ENCODE measurements at places on chromosomes 1 and 21.

DNA sequence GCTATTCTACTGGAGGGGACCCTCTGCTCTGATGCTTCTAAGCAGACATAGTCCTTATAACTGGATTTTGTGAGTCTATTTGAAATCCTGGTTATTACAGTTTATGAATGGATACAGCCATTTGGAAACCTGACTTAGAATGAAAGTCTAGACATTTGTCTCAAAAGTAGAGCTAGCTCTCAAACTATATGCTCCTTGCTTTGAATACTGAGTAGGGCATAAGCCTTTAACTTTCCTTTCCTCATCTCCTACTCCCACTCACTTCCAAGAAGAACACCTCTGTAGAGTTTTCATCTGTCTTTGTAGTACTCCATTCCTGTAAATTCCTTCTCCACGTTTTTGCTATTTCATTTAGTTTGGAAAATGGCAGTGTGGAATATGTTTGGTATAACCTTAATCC is 9.0 kb upstream of the ARID1A start:
- DNase-seq, result no peak

DNA sequence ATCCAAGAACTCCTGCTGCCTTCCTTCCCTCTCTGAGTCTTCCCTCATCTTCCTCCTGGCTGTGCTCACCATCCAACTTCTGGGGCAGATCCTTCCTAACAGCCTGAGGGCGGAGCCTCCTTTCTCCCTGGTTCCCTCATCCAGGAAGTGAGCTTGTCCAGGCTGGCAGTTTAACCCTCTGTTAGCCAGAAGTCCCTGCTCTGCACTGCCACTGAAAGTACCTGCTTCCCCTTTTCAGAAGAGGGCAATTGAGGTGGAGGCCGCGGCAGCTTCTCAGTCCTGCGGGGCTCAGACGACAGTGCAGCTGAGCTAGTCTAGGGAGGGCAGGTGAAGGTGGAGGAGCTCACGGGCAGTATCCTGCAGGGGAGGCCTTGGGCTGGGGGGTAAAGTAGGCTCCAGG is 149.1 kb downstream of the FCRL5 start:
- DNase-seq, result no peak

- DNase-seq, result no peak
Measured at GRCh38 chr1:150548632-150549495, at the start of gene ADAMTSL4. ADAMTSL4 (plus strand) TSS chr1:150549408; CDS start chr1:150552289, 2,881 bp downstream.

GRCh38 chr1:55618199-55618598 is 403.0 kb upstream of the USP24 start:
- no peak for DNase-seq

DNA sequence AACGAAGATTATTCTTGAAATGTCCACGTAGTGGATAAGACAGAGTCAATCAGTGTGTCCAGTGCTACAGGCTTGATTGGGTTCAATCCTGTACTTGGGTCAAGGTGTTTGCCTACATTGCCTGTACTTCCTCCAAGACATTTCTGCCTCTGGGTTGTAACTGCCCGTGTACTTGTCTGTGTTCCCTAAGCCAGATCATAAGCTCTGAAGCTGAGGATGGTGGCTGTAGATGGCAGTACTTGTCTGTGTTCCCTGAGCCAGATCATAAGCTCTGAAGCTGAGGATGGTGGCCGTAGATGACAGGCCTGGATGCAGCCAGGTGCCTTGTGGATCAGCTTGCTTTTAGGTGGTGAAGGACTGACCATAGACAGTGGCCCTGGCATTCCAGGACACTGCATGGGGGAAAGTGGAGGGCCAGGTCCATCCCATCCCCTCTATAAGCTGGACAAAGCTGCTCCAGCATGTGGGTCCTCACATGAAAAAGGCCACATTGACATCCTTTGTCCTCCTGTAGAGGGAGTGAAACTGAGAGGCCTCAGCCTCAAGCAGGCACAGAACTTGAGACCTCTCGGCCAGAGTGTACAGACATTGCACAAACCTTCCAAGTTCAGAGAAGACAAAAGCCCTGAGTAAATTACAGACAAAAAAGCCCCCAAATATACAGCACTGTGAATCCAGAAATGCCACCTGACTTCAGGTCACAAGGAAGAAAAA is 2.0 kb upstream of the SRM start:
- DNase-seq, result no peak

DNA sequence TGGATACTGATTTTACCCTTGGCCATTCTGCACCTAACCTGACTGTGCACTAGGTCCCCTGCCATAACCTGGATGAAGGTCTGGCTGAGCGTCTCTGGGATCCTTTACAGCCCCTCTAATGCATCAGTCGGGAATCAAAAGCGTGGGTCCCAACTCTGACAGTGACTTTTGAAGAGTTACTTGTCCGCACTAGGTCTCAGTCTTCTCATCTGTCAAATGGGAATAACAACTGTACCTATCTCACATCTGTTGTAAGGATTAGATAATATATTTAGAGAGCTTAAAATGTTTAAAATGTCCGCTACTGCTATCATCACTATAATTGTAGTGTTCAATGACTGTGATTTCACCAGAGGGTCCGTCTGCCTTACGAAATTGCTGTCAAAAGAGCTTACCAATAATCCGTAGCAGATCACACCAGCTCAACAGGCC is 746 bp downstream of the TADA1 start:
- DNase-seq, result no peak

- DNase-seq, result no peak
Measured at GRCh38 chr1:152448095-152448494, 34.0 kb upstream of the CRNN start.

DNA sequence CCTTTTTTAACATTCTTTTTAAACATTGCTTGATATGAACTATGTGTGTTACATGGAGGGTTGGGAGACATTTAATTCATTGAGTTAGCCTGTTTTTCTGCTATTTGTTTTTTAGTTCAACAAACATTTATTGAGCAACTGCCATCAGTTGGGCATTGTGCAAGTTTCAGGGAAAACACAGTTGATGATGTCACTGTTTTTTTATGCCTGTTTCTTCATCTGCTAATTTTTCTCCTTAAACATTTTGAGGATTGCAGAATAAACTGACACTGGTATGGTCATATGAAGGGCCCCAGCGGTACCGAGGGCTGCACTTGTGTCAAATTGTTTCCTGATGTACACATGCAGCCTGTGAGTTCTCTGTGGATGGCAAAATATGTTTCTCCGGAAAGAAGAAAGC is 253.0 kb downstream of the FGGY start:
- no peak for DNase-seq

GRCh38 chr1:193418745-193419058 is 232.3 kb upstream of the B3GALT2 start:
- no peak for DNase-seq

- no peak for DNase-seq
Measured at GRCh38 chr1:13435458-13435857, 25.2 kb downstream of the PRAMEF20 start.

DNA sequence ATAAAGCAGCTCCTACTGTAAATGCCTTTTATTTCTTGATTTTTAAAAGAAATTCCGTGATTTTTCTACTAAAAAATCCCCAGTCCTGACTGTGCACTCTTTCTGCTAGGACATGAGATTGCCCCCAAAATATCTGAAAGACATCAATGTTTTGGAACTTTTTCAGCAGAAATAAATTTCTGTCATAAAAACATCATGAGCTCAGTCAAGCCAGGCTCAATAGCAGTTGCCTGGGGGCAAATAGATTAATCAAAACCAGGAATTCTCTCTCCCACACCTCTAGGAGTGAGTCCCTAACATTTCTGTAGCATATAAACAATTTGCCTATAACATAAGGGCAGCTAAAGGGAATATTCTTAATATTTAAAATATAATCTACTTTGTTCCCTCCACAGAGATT is 654.1 kb downstream of the PTPRC start:
- no peak for DNase-seq

GRCh38 chr1:94884106-94884505 is 42.8 kb downstream of the CNN3 start:
- no peak for DNase-seq

DNA sequence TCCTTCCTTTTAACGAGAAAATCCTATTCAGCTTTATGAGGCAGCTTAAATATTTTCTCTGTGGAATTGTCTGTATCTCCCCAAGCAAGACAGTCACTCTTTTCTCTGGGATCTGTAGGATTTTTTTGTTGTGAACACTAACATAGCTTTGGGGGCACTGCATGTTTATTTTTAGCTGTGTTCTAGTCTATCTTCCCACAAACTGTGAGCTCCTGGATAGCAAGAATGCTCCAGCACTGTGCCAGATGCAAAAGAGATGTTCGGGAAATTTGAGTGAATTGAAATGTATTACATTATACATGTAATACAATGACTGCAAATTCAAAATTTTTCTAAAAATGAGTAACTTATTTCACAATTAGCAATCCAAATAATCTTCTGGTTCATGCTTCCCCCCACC is 282.2 kb downstream of the PLPP3 start:
- DNase-seq, result no peak

DNA sequence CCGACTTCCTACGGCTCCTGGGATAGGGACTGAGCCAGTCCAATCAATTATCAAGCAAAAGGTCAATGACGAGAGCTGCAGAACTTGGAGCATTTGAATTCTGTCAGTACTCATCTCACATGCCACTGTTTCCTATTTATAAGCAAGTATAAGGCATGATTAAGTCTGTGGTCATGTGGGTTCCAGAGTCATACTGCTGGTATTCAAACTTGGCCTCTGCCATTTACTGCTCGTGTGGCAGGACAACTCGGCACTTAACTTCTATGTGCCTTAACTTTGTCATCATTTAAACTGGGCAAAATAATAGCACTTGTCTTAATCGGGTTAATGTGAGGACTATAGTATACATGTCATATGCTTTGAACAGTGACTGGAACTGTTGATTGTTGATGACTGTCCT is 44.9 kb upstream of the TNFSF18 start:
- no peak for DNase-seq

- DNase-seq, result no peak
Measured at GRCh38 chr1:51499694-51500093, 19.4 kb downstream of the EPS15 start.

DNA sequence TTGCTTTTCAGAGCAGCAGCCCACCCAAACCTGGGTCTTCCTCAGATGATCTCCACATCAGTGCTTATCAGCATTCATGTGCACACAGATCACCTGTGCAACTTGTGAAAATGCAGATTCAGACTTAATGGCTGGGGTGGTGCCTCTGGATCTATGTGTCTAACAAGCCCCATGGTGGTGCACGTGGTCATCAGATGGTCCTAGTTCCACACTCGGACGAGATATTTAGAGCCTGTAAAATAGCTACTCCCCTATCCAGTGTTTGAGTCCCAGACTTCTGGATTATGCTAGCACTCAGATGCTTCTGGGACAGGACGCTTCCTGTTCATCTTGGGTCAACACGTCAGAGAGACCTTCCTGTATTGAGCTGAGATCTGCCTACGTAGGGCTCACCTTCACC is 114.2 kb downstream of the LIPI start:
- DNase-seq, result no peak

GRCh38 chr21:42381347-42381984 is 14.4 kb downstream of the TMPRSS3 start:
- DNase-seq, result peak; percentile 24

Data from central memory CD4-positive, alpha-beta T cell (primary cell).